ENCODE measurements at places on chromosomes 7 and 10. TPM values are rescaled to one million over a fixed set of nuclear protein-coding genes. Genes with fewer than 3 reads are reported as not detected.

FOXI2 gene
- not detected for total RNA-seq

CTAGE15 gene
- 2.5 TPM for total RNA-seq

ADAM12 gene
- total RNA-seq, result 0.07 TPM

STAG3 gene
- 0.34 TPM for total RNA-seq

CFAP58 gene
- total RNA-seq, result 0.17 TPM

GIMAP8 gene
- 0.07 TPM for total RNA-seq

EEPD1 gene
- total RNA-seq, result 2.2 TPM

GPR141 gene
- not detected for total RNA-seq

OR6B1 gene
- not detected for total RNA-seq

PON1 gene
- not detected for total RNA-seq

SGCE gene
- 31.6 TPM for total RNA-seq

SPAM1 gene
- not detected for total RNA-seq

HOXA2 gene
- 0.31 TPM for total RNA-seq

PLEKHS1 gene
- total RNA-seq, result not detected

GFRA1 gene
- total RNA-seq, result 0.03 TPM

CLDN12 gene
- 35.1 TPM for total RNA-seq

OPN1SW gene
- not detected for total RNA-seq

SLC18A2 gene
- total RNA-seq, result not detected

MSS51 gene
- 0.61 TPM for total RNA-seq

SKIDA1 gene
- total RNA-seq, result 0.32 TPM

GNG11 gene
- 1.7 TPM for total RNA-seq

ZNF365 gene
- 6.0 TPM for total RNA-seq

MYOZ1 gene
- total RNA-seq, result not detected
